ENCODE measurements at places on chromosomes 3 and 15.

DNA sequence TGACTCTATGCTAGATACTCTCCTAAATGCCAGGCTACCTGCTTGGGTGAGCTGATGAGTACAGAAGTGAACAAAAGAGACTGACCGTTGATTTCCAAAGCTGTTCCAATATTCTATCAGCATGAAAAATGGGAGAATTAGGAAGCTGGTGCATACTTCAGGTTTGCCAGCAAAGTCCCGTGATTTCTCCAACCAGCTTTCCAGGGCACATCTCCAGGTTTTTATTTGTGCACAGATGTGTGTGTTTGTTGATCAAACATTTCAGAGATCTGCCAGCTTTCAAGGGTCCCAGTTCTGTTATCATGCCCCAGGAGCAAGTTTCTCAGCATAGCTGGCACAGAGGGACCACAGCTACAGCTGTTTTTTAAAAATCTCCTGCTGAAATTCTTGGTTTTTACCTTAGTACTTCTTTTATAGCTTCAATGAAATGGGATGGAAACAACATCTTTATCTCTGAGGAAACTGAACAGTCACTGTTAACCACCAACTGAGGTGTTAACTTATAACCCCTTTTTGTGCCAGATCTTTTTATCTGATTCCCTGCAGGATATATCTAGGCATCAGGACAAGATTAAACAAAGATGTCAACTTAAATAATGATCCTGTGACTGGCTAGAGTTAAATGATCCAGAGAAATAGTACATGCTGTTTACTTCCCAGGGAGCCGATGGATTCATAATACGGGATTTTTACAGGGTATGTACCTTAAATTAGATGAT is 380.8 kb downstream of the GRM7 start:
- no peak for DNase-seq

- DNase-seq, result no peak
These were observed 352.4 kb upstream of the ZNF385D start for GRCh38 chr3:22103423-22103822.

GRCh38 chr3:191362524-191363090 is 32.3 kb upstream of the UTS2B start:
- DNase-seq, result no peak

DNA sequence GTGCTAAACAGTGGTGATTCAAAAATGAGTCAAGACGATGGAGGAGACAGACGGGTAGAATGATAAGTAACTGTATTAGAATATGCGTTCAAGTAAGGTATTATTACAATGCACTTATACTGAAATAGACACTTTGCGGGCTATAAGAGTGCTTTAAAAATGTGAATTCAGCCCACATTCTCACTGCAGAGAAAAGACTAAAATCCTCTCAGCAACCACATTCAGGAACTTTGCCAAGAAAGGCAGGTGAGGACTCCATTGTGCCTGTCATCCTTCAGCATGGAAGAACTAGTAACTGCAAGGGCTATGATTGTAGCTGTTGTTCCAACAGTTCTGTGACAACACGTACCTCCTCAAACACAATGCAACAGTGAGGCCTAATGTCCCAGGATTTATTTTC is 272.0 kb downstream of the RORA start:
- no peak for DNase-seq

DNA sequence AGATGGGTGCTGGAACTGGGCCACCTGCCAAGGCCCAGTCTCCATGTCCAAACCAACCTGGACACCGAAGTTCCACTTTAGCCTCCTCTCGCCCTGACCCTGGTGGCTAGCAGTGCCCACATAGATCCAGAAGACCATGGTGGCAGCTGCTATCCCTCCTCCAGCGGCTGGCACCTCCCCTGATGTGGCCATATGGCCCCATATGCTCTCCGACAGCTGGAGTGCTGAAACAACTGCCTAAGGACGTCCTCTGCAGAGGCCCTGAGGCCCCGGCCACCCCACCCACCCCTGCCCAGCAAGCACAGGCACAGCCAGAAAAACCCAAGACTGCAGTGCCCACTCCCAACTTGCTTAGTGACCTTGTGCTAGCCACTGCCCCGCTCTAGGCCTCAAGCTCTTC is 182.3 kb upstream of the LINGO1 start:
- no peak for DNase-seq

DNA sequence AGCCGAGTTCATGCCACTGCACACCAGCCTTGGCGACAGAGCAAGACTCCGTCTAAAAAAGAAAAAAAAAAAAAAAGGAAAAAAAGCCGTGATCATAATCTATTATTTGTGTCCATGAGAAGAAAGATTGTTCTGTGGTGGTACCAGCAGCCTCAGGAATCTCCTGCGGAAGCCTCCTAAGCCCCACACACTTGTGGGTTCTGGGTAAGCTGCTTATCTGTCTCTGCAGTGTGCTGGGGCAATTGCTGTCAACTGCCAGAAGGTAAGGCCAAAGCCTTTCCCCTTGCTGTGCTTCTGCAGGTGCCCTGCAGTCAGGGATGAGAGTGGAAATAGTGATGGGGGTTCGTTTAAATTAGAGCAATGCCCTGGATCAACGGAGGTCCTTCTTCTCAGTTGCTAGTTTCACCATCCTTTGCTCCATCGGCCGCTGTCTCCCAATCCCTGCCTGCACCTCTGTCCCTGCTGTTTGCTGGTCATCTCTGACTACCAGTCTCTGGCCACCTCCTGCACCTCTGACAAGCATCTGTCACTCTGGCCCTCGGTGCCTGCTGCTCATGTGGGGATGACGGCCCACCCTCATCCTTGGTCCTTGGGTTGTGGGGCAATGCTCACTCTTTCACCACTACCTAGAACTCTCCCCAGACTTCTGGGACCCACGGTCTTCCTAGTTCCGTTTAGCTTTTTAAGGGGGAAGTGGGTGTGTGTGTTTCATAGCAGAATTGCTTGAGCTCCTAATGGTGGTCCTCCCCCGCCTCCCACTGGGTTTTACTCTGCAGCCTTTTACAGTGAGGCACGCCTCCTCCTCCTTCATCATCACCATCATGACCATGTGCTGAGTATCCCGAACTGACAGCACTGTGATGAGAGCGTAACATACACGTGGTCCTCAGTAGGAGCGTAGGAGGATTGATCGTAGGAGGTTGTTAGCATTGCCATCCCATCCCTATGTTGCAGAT is 25.5 kb downstream of the CHRD start:
- no peak for DNase-seq

GRCh38 chr3:123448536-123449101 is at the start of gene ADCY5:
TSS of gene ADCY5 (minus strand) at chr3:123449090. CDS start at chr3:123448545, 545 bp downstream.
- DNase-seq, result no peak

DNA sequence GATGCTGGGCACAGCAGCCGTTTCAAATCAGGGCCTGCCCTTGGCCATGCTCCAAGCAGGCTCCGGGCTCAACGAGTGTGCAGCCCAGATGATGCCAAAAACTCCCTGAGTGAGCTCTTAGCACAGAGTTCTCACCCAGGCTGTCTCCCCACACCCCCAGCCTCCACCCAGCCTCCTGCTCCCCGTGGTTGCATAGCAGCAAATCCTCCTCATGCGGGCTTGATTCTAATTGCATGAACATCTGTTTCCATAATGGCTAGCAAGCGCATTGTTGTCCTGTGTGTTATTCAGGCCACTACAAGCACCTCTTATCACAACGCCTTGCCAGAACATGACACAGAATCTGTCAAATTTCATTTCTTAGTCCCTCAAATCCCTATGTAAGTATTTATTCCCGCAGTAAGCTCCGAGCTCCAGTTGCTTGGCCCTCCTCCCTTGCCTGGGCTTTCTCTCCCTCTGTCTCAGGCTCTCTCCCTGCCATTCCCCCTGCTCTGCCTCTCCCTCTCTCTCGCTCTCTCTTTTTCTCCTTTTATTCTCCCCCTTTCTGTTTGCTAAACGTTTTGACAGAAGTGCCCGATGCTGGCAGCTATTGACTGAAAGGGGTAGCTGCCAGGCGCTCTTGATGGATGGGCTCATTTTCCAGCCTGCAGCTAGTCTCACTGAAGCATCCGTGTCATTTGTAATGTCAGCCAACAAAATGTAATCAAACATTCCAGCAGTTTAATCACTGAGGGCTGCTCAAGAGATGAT is 306.5 kb downstream of the IL20RB start:
- DNase-seq, result no peak

DNA sequence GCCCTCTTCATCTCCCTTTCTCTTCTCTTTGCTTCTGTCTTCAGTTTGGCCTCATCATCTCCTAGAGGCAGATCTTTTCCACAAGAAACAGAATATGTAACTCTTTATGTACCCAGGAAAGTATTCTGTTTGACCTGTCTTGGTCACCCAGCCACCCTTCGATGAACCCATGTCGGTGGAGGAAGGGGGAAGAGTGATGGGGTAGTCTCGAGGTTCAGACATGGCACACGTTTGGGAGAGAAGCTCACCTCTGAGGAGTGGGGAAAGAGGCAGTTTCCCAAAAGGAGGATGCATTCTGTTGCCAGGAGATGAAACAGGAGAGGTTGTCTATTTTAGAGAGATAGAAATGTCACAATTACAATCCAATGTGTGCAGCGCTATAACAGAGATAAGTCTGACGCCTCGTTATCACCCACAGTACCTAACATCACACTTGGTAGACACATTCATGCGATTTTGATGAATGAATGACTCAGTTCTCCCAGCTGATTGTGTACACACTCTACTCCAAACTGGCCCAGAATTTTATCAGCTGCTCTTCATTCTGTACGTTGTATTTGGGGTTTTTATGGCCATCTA is 722 bp upstream of the CCDC50 start:
- no peak for DNase-seq

DNA sequence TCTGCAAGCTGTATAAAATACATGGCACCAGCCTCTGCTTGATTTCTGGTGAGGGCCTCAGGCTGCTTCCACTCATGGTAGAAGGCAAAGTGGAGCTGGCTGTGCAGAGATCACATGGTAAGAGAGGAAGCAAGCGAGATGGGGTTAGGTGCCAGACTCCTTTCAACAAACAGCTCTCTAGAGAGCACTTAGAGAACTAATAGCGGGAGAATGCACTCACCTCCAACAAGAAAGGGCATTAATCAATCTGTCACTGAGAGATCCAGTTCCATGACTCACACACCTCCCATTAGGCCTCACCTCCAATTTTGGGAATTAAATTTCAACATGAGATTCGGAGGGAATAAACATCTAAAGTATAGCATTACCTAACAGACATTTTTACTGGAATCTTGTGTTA is 644.1 kb upstream of the ARRDC4 start:
- no peak for DNase-seq

- no peak for DNase-seq
These were observed 133.2 kb downstream of the ANXA2 start for GRCh38 chr15:60264566-60264965.

- no peak for DNase-seq
These were observed 33.1 kb downstream of the NBEAL2 start for GRCh38 chr3:47012342-47013230.

- DNase-seq, result no peak
These were observed 29.6 kb downstream of the TPM1 start for GRCh38 chr15:63072023-63072650.

DNA sequence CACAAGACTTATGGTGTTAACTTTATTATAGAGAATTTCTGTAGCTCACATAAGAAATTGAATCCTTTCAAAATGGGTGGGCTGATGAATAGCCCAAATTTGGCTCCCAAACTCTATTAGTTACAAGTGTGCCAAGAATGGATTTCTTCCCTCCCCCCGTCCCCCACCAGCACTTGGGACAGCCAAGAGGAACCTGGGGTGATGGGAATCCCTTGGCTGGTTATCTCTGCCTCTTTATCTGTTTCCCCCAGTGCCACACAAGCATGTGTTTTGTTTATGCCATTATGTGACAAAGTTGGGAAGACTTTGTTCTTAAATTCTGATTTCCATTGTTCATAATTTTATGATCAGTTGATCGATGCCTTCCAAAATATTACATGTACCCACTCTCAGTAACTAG is 28.3 kb downstream of the CMSS1 start:
- DNase-seq, result no peak

GRCh38 chr15:36363335-36363734 is 216.1 kb upstream of the CDIN1 start:
- no peak for DNase-seq

GRCh38 chr3:195131176-195131575 is 139.8 kb downstream of the XXYLT1 start:
- DNase-seq, result no peak

DNA sequence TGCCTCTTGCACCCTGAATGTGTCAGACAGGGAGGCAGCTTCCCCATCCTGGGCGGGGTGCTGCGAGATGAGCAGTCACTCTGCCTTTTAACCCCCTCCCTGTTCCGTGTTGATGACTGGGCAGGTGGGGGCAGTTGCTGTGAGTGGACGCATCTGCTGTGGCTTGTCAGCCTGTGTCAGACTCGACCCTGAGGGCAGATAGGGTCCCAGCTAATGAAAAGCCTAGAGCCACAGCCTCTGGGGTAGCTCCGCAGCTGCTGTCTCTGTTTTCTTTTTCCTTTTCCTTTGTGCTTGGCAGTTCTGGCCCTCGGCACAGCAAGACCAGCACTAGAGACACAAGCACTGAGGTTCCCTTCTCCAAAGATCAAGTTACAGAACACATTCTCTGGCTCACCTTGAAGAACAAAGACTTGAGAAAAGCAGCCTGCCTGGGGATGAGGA is 43.0 kb upstream of the GLCE start:
- DNase-seq, result no peak

- DNase-seq, result no peak
These were observed 296.6 kb upstream of the MME start for GRCh38 chr3:154783521-154783931.

DNA sequence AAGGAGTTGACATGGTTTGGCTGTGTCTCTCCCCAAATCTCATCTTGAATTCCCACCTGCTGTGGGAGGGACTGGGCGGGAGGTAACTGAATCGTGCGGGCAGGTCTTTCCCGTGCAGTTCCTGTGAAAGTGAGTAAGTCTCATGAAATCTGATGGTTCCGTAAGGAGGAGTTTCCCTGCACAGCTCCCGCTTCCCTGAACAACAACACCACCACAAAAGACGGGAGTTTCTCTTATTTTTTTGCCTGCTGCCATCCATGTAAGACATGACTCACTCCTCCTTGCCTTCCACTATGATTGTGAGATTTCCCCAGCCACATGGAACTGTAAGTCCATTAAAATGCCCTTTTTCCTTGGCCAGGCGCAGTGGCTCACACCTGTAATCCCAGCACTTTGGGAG is 22.7 kb downstream of the XXYLT1 start:
- no peak for DNase-seq

DNA sequence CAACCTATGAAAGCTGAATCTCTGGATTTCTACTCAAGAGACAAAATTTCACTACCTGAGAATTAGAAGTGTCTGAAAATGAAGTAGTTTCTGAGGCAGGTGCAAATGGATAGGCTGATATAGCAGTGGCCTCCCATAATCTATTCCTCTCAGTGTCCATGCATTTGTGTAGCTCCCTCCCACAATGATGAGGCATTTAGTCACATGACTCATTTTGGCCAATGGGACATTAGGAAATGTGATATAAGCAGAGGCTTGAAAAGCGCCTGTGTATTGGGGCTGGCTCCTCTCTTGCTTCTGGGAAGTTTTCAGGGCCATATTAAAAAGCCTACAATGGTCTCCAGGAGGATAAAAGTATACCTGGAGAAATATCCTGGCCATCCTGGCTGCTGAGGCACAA is 79.7 kb upstream of the MRPL3 start:
- DNase-seq, result no peak

DNA sequence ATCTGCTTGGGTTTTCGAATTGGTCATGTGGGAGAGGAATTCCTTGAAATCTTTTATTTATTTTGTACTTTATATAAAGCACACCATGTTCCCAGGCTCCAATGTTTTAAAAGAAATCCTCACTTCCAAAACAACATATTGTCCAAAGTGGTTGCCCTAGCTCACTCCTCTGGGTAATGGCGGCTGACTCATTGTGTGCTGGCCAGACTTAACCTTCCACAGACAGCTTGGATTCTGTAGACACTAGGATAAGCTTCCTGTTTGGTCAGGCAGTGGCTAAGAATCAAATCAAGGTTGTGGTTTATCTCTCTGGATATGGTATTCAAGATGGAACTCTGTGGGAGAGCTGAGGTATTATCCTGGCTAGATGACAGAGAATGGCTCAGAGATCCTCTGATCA is 55.8 kb upstream of the FAM98B start:
- DNase-seq, result no peak
